ENCODE measurements at places on chromosomes 1 and 21. TPM values are rescaled to one million over a fixed set of nuclear protein-coding genes. Genes with fewer than 3 reads are reported as not detected.

DNA sequence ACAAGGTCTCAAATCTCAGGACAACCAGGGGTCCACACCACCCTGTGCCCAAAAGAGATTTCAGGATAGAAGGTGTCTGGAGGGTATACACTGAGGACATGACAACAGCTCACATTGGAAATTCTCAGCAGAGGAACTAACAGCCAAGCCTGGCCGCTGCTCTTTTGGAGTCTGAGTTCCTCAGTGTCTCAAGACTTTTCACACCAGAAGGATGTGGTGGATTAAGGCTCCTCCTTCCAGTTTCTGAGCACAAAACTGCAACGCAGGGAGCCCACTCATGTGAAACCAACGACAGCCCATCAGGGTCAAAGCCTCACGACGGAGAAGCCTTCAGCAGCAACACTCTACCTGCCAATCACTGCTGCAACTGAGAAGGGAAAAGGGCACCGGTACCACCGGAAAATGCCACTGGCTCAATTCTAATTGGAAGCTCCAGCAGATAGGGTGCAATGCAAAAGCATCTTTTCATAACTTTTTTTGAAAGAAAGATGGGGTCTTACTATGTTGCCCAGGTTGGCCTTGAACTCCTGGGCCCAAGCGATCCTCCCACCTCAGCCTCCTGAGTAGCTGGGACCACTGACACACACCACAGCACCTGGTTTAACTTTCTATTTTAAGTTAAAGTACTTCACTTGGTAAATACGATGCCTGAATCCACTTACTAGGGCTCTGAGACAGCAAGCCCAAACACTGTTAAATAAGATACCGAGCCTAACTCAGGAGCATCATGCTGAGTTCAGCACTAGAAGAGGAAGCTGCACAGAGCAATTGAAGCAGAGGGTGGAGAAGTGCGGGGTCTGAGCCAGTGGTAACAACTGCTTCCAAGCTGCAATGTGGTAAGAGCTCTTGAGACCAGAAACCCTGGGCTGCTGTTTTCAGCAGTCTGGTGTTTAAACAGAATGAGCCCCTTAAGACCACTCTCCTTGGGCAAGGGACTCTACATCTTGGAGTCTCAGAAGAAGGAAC lies 7.8 kb downstream of the CAPZB start:
- no peak for DNase-seq

GRCh38 chr1:111887385-111887784 lies 102.1 kb downstream of the KCND3 start:
- no peak for DNase-seq

- no peak for DNase-seq
These were observed 426.6 kb downstream of the OMA1 start for GRCh38 chr1:58119971-58120370.

- DNase-seq, result no peak
These were observed 2.2 kb downstream of the MAP7D1 start for GRCh38 chr1:36157973-36158826.

GRCh38 chr1:10561497-10561896 lies 86.7 kb downstream of the PEX14 start:
- peak; percentile 67 for DNase-seq

GRCh38 chr1:154967331-154967950 lies 3.1 kb downstream of the SHC1 start:
- DNase-seq, result no peak

DNA sequence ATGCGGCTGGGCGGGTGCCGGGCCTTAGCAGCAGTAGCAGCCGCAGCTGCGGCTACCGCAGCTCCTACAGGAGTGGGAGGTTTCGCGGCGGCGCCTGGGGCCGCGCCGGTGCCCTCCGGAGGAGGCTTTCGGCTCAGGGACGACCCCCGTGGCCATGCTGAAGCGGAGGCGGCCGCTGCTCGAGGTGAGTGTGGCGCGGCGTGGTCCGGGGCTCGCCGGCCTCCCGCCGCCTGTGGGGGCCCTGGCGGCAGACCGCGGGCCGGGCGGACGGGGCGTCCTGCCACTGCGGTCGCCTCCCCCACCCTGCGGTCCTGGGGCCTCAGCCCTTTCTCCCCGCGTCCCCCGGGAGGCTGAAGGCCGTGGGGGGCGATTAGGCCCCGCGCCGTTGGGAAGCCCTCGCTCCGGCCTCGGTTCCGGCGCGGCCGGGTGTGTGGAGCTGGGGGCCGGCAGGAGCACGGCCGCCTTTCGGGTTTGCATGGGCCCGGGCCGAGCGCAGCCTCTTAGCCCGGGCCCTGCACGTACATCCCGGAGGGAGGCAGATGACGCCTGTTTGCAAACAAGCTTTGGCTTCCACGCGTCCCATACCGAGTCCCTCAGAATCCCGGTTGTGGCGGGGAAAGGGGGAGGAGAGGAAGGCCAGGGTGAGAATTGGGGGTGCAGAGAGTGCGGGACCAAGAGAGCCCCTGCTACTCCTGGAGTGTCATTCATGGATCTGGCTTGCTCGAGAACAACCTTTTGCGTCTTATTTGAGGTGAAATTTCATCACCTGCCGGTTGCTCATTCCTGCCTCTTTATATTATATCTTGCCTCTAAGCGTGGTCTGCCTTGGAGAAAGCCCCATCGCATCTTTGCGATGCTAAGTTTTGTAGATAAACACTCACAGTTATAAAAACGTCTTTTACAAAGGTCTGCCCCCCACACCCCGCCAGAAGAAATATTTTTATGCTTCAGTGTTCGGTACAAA lies 613 bp downstream of the ZFYVE9 start:
- peak; percentile 43 for DNase-seq

DNA sequence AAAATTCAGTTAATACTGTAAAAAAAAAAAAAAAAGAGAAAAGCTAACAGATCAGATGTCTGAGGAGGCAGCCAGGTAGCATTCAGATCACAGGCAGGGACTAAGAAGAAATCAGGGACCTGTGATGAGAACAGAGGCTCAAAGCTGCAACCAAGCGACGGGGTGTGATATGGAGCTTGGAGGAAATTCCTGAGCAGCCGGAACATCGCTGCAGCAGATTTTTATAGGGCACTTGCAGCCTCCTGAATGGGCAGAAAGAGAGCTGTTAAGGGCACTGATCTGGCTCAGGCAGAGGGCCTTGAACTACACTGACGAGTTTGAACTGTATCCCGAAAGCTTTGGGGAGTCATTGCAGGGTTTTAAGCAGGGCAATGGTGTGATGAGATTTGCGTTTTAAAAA lies 315.4 kb downstream of the ADGRL2 start:
- no peak for DNase-seq

GRCh38 chr1:231410036-231410612 lies 12.0 kb downstream of the EGLN1 start:
- DNase-seq, result peak; percentile 59

- no peak for DNase-seq
These were observed 70.8 kb downstream of the SCCPDH start for GRCh38 chr1:246794828-246795671.

DNA sequence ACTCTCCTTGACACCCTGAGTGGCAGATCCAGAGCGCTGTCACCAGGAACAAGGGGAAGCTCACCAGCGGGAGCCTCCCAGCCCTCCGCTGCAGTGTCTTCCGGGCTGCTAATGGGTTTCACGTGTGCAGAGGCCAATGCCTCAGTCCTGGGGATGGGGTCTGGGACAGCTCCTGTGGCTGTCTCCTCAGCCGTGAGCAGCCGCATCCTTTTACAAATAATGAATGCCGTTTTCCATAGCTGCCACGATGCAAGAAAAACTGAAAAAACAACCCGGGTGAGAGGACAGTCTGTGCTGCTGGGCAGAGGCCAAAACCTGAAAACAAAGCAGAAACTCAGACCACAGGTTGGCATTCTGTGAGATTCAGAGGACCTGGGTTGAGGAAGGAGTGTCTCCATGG lies 212.2 kb upstream of the RAB4A start:
- no peak for DNase-seq

Gene ZNF691
- total RNA-seq, result 5.8 TPM

Gene SLC5A9
- total RNA-seq, result not detected

Gene MROH7
- total RNA-seq, result not detected
